ENCODE measurements at places on chromosomes 12 and 14.

GRCh38 chr12:108819920-108820706 lies 37.3 kb downstream of the SSH1 start:
- DNase-seq: no peak

- no peak for DNase-seq
These were observed 195.4 kb downstream of the KIF26A start for GRCh38 chr14:104333646-104334423.

- no peak for DNase-seq
These were observed 86.0 kb downstream of the SCFD1 start for GRCh38 chr14:30708157-30708556.

GRCh38 chr12:2311020-2311778 lies 258.4 kb downstream of the CACNA1C start:
- DNase-seq: peak; percentile 46

DNA sequence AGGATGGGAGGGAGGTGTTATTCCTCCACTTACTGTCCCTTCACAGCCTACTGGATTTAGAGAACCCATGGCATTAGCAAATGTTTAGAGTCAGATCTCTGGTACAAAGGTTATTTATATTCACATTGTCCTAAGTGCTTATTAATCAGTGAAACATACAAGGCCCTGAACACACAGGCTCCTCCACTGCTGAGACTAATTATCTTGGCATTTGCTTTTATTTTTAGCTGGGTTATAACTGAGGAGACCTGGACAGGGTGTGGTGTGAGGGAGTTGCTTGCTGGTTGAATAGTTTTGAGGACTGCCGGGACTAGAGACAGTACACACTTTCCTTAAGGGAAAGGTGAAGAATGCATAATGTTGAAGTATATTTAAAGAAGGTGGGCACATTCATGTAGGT lies 77.5 kb downstream of the FIGNL2 start:
- DNase-seq: no peak

- no peak for DNase-seq
These were observed 20.4 kb downstream of the TMTC1 start for GRCh38 chr12:29763301-29763683.

GRCh38 chr12:98606359-98606988 lies 13.0 kb downstream of the SLC25A3 start:
- no peak for DNase-seq

- DNase-seq: no peak
These were observed 777 bp downstream of the ASCL1 start for GRCh38 chr12:102958073-102958829.

DNA sequence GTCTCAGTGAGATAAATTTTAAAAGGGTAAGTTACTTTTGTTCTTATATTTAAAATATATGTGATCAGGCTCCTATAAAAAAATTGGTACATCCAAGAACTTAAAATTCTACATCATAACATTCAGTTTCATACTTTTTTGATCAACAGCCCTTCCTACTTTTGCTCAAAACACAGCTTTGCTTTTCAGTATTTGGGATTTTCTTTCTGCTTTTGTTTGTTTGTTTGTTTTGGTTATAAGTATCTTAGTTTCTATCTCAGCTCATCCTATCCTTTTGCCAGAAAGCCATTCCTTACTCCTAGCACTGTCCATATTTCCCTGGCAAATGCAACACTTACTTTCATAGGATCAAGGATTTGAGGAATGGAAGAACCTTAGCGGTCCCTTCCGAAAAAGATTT lies 4.7 kb upstream of the PCED1B start:
- no peak for DNase-seq

GRCh38 chr14:68374682-68375081 lies 418.2 kb downstream of the ZFP36L1 start:
- no peak for DNase-seq

- DNase-seq: no peak
These were observed 141.1 kb downstream of the SLC41A2 start for GRCh38 chr12:104816845-104817503.

DNA sequence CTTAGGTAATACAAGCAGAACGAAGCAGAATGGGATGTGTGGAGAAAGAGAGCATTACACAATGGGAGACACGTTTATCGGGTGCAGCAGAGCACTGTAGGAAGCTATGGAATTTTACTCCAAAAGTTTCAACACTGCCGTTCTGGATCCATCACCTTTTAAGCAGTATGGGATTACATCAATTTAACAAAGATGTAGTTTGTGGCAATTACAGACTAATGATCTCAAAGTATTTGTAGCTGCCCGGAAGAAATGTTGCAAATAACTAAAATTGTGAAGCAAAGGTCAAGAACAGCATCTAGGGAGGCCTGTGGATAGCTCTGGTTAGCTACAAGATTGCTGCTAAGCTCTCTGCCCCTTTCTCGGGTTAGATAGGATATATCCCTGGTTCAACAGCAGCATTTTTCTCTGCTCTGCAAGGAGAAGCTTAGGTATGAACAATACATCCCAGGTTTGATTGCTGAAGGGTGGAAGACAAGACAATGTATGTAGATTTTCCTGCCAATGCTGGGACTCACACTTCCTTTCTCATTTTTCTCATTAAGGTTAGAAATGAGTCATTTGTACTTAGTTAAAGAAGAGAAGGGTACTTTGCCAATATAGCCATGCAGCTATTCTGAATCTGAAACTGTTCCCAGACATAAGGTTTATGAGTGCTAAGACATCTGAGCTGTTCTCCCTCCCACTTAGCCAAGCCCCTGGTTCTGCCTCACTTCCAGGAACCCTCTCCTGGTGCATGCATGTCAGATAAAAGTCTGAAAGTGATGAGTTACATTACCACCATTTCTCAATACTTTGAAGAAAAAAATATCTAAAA lies 75.0 kb upstream of the HIF1A start:
- no peak for DNase-seq

- DNase-seq: no peak
These were observed 142.7 kb downstream of the FOXA1 start for GRCh38 chr14:37452323-37452722.

- DNase-seq: no peak
These were observed 62.1 kb downstream of the ATG14 start for GRCh38 chr14:55349565-55349964.

- no peak for DNase-seq
These were observed 42.0 kb downstream of the GPATCH2L start for GRCh38 chr14:76193696-76194095.

DNA sequence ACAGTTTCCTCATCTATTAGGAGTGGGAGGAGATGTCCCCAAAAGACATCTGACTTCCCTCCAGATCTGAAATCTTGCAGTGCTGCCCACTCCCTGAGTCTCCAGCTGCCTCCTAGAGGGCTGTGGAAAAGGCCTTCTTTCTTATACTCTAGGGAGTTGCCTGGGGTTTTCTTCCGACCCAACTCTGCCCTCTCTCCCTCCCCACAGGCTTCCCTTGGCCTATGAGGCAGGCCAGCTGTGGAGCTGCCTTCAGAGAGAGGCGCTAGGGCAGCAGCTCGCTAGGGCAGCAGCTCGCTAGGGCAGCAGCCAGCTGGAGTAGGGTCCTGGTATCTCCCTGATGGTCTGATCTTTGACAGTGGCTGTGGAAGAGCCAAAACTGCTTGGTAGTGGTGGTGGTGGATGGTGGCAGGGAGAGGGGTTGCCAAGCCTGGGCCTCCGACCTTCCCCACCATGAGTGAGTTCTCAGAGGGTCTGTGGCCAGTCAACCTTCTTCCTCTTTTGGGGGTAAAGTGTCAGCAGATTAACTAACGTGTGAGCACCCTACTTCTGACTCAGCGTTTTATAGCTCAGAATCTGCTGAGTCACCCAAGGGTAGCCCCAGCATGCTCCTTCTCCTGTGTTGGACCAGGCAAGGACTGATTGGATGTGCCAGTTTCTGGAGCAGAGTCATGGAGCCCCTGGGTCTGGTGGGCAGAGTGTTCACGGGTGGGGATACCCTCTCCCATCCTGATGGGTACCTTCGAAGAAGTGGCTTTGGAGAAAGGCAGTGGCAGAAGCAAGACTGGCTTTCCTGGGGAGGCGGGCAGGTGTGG lies 2.3 kb downstream of the SLC48A1 start:
- DNase-seq: no peak

GRCh38 chr12:54195737-54196347 lies 7.1 kb upstream of the SMUG1 start:
- DNase-seq: no peak

DNA sequence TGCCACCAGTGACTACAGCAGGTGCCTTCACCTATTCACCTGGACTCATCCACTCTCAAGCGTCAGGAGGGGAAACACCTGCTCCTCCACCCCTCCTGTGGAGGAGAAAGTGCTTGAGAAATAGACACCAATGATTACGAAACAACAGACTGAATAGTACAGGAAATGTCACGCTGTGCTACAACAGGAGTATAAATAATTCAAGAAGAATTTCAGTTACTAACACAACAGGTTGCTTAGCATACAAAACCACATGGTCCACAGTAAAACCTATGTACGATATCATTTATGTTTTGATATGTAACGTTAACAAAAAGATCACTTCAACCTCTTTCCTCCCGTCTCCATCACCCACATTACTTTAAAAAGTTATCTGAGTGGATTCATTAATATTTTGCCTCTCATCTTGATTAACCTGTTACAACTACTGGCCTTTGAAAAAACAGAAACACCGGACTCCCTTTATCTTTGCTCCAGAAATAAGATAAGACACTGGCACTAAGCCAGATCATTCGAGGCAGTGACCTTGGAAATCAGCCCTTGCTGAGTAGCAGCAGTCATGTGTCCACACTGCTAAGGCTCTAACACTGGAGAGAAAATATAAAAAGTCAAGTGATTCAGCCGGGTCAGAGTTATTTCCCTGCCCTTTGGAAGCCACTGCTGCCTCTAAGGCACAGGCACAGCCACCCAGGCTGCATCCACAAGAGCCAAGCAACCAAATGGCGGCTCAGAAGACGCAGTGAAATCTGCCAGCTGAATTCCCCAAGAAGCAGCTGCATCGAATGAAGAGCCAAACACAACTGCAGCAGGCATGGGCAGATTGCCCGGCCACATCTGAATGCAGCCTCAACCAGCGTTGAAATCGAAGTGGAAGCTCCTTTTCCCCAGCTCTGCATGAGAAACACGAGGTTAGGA lies 40.9 kb downstream of the NT5DC3 start:
- DNase-seq: peak; percentile 55

DNA sequence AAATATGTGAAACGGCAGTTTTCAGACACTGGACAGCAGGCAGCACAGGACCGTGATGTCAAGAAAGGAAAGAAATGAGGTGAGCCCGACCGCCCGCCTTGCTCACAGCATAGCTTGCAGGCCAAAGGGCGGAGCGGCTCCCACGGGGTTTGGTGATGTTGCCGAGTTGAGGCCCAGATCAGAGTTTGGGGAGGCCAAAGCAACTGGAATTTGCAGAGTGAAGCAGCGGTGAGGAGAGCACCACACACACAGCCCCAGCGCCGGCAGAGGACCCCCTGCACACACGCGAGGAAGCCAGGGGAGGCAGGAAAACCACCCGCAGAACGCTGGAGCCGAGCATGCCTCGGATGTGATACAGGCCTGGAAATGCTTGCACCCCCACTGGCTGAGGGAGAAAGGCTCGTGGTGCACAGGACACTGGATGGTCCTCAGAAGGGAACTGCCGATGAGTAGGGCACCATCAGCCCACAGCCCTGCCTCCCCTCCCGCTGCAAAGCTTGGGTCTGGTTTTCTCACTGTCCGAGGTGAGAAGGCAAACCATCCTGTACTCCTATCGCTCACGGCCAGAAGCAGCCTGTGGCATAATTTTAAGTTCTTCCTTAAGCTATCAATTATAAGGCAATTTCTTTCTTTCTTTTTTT lies 25.7 kb upstream of the PLD4 start:
- no peak for DNase-seq

DNA sequence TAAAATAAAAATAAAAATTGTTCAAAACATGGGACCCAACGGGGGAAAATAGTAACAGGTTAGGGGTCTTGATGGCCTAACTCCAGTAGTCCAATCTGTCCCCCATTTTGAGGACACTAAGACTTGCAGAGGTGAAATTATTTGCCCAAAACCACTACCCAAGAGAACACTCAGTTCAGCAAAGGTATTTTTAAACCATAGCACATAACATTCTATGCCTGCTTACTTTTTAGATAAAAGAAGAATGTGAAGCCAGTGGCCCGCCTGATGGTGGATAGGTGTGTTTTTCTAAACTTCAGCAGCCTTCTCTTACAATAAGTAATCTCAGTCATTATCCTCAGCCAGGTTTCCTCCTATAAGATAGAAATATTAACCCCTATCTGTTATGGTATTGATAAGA lies 45.5 kb downstream of the ZNF641 start:
- DNase-seq: no peak

DNA sequence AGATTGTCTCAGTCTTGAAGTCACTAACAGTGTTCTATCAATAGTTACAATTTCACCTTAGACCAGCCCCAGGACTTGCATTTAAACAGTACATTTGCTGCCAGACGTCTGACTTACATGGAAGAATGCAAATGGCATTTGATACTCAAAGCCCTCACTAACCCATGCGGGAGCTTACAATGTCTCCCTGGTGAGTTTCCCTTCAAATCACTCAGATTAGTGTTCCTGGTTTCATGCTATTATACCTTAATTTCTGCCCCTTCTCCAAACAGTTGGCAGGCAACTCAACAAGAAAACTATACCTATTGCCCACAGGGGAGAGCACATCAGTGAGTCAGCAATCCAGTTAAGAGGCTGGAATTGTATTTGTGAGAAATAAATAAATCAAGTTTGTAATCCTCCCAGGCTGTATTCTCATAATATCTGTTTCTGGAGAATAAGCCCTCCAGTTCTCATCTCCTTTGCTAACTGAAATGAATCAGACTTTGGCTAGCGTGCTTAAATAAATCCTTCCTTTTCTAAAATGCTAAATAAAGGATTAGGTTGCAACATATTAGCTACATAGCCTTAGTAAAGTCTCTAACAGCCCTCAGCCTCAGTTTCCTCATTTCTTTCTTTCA lies 23.7 kb downstream of the GSTZ1 start:
- DNase-seq: no peak

DNA sequence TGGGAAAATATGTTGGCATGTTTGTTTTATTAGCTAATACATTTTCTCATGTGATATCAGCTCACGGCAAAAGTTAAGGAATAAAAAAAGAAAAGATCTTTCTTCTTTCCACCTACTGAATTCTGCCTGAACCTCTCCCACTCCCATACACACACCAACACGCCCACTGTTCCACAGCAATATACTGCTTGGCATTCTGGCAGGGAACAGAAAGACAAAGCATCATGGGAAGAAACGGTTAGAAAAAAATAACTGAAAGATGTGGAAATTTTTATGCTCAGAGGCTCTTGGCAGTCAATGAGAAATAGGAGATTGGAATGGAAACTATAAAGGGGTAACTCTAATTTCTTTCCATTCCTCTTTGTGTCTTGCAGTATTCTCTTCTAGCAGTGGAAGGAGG lies 268.5 kb downstream of the FOXG1 start:
- no peak for DNase-seq

- DNase-seq: no peak
These were observed 486.2 kb downstream of the DIO2 start for GRCh38 chr14:79724934-79725717.

DNA sequence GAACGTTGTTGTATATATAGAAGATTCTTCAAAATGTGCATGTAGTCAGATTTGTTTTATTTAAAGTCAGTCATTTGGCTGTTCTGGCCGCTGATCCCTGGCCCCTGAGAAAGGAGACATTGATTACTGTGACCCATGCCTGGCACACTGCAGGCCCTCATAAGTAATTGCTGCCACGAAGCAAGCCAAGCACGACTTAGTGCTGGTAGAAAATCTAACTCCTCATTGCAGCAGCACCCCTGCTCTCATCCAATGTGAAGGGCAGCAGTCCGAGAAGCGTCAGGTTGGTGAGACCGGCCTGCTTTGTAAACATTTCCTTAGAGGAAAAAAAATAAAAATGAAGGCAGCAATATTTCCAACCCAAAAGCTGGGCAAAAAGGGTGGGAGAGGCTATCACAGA lies 22.8 kb upstream of the TMTC2 start:
- no peak for DNase-seq

All from brain pericyte (primary cell).